Stimulated activated CD8-positive, alpha-beta memory T cell treated with anti-CD3 and anti-CD28 coated beads, Interleukin-15, amount 100 ng/mL, for 24 hours (primary cell): ENCODE measurements at places on chromosomes 1 and 21.

DNA sequence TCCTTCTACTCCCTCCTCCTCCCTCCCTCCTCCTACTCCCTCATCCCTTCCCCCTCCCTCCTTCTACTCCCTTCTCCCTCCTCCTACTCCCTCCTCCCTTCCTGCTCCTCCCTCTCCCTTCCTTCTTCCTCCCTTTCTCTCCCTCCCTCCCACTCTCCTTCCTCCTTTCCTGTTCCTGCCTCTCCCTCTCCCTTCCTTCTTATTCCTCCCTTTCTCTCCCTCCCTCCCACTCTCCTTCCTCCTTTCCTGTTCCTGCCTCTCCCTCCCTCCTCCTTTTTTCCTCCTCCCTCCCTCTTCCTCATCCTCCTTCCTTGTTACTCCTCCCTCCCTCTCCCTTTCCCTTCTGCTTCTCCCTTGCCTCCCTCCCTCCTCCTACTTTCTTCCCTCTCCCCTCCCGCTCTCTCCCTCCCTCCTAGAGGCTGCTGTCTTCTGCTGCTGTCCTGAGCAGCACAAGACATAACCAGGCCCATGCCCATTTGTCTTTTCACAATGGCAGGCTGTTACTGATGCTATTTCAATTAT lies 41.1 kb downstream of the WNT9A start:
- no peak for DNase-seq

- no peak for DNase-seq
Observed at GRCh38 chr1:218492874-218493273, 147.7 kb downstream of the TGFB2 start.

GRCh38 chr1:101683561-101683960 lies 313.2 kb downstream of the OLFM3 start:
- DNase-seq = no peak

DNA sequence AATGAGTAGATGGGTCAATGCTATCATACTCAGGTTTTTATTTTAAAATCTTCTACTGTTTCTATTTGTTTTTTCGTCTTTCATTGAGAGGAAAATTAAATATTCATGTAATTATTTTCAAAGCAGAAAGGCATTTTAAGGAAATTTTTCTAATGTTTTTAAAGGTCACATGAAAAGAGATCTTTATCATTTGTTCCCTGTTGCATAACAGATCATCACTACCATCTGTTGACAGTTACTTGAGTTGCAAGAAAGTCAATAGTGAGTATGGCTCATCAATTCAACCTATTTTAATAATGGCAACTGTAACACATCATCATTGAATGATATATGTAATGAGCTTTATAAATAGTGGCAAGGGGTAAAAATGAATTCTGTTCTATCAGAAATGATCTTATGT lies 369.7 kb downstream of the DPYD start:
- DNase-seq = no peak

DNA sequence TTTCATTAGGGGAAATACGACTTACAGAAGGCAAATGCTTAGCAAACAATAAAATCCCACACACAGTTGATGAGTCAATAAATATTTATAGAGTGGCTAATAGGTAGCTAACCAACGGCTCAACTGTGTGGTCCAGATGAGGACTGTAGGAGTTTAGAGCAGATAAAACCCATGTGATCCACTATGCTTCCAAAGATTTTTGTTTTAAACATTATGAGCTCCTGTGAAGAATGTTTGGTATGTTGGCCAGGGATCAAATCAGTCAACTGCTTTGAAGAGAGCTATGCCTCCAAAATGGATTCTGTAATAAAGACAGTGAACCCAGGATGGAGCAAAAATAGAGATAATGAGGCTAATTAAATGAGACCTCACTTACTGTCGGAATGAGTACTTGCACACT lies 72.3 kb upstream of the COL11A1 start:
- DNase-seq = no peak

- DNase-seq = no peak
Observed at GRCh38 chr1:227945891-227946623, 1.7 kb downstream of the WNT9A start.

GRCh38 chr1:78096976-78097375 lies 51.2 kb downstream of the GIPC2 start:
- no peak for DNase-seq

GRCh38 chr1:236861560-236862218 lies 66.6 kb downstream of the MTR start:
- DNase-seq = no peak

DNA sequence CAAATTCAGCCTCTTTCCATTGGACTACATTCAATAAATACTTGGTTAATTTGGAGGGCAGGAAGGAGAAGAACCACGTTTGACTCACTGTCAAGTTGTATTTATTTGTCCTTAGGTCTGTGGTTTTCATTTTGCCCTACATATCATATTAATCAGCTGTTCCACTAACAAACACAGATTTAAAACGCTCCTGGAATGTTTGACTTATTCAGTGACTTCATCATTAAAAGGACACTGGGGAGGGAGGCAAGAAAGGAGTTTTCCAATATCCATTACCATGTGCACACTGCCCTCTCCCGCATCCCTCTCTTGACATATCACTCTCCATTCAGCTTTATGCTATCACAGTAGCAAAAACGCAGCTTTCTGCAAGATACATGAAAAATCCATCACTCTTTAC lies 98.2 kb upstream of the C1orf87 start:
- no peak for DNase-seq

GRCh38 chr1:61190618-61191432 lies 108.5 kb downstream of the NFIA start:
- no peak for DNase-seq

- no peak for DNase-seq
Observed at GRCh38 chr1:248793592-248793991, 32.1 kb downstream of the SH3BP5L start.

DNA sequence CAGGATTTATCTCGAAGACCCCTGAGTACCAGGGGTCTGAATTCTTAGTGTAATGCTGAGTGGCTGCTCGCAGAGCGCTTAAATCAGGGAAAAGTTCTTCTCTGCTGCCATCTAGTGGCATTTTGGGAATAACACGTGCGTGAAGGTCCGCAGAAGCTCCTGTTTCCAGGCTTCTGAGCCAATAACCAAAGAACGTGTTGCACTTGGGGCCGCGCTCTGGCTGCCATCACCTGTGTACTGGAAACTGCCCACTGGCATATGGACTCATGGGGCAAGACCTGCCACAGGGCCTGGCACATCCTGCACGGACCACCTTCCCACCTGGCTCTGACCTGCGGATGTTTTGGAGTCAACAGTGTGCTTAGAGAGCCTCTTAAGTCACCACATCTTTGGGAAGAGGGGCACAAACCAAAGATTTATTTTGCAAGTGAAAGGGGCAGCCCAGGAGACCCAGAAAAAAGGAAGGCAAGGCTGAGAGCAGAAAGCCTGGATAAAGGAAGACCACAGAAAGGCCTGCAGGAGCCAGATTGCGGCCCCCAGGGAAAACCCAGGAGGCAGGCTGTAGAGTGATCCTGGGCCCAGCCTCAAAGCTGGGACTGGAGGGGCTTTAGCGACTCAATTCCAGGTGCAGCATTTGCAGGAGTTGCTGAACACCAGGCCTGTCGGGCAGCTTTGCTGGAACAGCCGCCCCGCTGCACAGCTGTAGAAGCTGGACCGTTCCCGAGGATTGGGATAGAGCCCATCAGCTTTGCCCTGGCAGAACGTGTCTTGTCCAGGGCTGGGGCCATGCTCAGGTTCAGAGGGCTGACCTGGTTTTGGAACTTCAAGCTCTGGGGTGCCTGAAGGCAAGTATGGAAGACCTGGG lies 13.0 kb downstream of the CHIT1 start:
- DNase-seq = peak; percentile 5

DNA sequence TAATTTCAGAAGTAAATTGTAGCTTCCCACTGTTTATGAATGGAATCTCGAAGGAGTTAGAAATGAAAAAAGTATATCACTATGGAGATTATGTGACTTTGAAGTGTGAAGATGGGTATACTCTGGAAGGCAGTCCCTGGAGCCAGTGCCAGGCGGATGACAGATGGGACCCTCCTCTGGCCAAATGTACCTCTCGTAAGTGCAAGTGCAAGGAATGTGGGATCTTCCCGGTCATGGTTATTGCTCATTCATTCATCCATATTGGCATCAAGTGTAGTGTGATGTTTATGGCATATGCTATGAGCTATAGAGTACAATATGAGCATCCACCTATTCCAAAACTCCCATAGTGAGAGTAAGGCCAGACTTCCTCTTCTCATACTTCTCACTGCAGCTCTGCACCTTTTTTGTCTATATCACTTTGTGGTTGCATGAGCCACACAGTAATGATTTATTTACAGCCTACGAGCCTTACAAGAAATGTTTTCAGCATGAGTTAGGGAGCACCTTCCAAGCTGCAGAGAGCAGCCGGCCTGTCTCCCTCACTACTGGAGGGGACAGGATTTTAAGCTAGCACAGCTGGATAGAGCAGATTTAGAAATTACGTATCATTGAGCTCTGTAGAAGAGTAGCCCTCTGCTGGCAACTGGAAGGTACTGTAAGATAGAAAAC lies 24.9 kb upstream of the CR1L start:
- no peak for DNase-seq

DNA sequence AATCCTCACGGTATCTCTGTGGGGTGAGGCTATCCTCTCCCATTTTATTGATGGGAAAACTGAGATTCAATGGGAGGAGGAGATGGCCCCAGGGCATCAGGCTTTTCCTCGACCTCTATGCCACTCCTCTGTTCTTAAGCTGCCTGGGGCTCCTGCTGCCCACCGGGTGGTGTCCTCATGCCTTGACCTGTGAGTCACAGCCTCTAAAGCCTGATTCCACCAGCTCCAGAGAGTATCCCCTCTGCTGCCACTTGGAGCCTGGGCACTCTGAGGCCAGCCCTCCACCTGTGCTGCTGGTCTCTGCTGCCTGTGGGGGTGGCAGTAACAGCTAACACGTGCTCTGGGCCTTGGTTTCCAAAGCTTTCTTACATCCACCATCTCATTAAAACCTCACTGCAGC lies 241.2 kb downstream of the TRABD2B start:
- DNase-seq = no peak

DNA sequence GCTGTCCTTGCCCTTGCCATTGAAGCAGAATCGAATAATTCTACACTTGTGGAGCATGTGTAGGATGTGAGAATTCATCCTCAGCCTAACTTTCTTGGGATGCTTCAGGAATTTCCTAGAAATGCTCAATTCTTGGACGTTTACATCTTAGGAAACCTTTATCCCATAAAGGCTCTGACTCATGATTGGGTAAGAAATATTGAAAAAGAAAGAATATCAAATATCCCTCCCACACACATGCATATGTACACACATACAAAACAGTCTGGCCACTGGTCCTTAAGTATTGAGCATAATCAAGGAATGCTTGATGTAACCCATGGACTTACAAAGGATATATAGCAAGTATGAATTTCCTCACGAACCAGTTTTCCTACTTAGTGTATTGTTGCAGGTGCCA lies 83.9 kb upstream of the IPO9 start:
- DNase-seq = no peak

DNA sequence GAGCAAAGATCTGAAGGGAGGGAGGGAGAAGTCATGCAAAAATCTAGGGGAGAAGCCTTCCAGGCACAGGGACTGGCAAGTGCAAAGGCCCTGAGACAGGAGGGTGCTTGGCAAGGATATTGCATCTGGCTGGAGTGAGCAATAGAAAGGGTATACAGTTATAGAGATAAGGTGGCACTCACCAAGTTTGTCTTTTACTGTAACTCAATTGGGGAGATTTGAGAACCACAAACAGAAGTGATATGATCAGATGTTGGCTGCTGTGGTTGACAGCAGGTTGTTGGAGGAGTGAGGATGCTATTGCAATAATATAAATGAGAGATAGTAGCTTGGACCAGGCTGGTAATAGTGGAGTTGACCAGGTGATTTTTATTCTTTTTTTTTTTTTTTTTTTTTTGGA lies 25.6 kb downstream of the MCOLN3 start:
- no peak for DNase-seq

- DNase-seq = no peak
Observed at GRCh38 chr1:17013491-17014320, 2.0 kb upstream of the ATP13A2 start.

GRCh38 chr1:90854397-90854924 lies 137.4 kb upstream of the BARHL2 start:
- no peak for DNase-seq

DNA sequence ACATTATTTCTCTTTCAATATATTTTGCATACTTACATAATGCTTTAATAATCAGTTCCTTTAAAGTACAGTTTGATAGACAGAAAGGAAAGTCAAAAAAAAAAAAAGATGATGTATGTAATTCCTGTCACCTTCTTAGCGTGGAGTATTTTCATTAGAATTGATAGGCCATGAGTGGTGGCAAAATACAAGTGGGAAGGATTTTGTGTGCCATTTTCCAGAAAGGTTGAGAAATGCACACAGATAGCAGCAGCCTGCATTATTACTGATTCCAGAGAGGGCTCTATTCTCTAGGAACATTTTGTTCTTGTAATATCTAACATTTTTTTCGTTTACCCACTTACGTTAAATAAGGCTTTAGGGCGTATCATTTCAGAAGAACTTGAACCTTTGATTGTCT lies 475.6 kb downstream of the DSCAM start:
- DNase-seq = no peak

- no peak for DNase-seq
Observed at GRCh38 chr1:29341936-29342335, 105.6 kb downstream of the PTPRU start.

DNA sequence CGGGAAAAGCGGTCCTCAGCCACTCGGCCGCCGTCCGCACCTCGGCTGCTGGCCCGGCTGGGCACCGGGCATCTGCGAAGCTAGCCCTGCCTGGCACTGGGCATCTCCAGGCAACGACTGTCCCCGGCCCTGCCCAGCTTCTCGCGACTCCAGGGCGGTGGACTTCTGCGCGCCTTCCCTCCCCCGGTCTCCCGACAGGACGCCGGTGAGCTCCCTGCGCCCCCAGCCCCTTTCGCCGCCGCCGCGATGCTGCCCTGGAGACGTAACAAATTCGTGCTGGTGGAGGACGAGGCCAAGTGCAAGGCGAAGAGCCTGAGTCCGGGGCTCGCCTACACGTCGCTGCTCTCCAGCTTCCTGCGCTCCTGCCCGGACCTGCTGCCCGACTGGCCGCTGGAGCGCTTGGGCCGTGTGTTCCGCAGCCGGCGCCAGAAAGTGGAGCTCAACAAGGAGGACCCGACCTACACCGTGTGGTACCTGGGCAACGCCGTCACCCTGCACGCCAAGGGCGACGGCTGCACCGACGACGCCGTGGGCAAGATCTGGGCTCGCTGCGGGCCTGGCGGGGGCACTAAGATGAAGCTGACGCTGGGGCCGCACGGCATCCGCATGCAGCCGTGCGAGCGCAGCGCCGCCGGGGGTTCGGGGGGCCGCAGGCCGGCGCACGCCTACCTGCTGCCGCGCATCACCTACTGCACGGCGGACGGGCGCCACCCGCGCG lies 514 bp downstream of the FAM43B start:
- DNase-seq = no peak

DNA sequence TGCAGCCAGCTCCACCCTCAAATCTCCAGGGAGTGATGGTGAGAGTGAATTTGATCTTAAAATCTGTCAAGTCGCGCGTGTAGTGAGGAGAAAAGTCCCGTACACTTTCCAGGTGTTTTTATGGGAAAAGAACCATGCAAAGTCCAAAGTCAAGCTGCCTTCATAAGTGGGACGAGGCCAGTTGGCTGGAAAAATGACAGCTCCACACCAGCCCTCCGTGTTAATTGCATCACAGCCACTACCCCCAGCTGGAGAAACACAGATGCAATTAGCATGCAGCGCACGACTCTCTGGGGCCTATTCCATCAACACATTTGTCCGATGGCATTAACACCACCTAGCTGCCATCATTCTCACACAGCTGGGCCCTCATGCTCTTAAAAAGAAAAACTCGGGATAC lies 68.4 kb downstream of the KLHDC7A start:
- DNase-seq = no peak

- DNase-seq = no peak
Observed at GRCh38 chr1:38045401-38046332, 926 bp downstream of the POU3F1 start.
